Suppressor macrophage (primary cell): ENCODE measurements at places on chromosomes 6 and 20.

DNA sequence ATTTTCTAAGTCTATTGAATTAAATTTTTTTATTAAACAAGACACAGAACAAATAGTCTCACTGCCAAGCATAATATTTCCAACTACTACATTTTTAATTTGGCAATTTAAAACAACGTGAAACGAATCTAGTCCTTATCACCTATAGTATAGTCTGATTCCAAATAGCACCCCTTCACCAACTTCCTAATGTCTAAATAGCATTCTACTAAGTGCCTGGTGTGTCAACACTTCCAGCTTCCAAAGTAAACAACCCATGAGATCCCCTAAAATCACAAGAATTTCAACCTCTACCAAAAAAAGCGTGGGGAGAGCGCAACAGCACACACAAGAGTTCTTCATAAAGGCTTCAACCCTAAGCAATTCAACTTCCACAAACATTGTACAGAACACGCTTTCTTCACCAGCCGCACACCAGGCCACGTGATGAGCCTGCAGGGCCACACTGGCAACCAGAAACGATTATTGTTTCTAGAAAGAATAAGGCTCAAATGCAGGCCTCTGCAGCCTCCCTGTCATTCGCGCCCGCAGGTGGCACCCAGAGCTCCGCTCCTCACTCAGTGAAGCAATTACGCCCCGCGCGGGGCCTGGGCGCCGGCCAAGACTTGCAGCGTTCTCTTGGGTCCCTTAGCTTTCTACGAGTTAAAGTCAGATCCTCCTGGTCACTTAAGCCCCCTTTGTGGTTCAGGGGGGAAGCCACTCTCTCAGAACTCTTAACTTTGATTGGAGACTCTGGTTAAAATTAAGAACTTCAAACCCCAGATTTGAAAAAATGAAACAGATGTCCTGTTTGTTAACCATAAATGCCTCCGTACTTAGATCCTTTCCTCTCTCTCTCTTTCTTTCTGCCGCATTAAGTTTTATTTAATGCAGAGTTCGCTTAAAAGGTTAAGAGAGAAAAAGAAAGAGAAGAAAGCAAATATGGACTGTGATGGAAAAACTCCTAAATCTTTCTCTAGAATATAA, 18.3 kb downstream of the SIM1 start:
- no peak for DNase-seq

DNA sequence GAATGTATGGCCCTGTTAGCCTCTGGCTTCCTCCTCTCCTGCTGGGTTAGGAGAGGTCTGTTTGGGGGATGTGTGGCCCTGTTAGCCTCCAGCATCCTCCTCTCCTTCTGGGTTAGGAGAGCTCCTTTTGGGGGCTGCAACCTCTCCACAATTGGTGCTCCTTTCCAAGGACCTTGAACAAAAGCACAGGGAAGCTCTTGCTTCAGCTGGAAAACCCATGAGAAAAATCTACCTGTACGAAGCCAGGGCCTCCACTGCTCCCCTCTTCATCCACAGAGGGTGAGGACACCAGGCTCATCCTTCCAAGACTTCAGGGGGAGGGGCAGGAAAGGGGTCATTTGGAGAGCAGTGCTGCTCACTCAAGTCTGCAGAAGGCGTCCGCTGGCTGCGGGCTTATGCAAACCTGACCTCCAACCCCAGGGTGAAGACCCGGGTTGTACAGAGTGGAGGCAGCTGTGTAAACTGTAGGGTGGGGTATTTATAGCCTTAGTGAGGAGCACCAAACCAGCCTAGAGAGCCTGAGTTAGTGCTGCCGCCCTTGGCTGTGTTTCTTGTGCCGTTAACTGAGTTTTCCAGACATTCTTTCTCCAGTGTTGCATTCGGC, 62.1 kb downstream of the SLC24A3 start:
- no peak for DNase-seq

- peak; percentile 80 for DNase-seq
Measured at GRCh38 chr6:81772741-81773140, 20.3 kb upstream of the TENT5A start.

DNA sequence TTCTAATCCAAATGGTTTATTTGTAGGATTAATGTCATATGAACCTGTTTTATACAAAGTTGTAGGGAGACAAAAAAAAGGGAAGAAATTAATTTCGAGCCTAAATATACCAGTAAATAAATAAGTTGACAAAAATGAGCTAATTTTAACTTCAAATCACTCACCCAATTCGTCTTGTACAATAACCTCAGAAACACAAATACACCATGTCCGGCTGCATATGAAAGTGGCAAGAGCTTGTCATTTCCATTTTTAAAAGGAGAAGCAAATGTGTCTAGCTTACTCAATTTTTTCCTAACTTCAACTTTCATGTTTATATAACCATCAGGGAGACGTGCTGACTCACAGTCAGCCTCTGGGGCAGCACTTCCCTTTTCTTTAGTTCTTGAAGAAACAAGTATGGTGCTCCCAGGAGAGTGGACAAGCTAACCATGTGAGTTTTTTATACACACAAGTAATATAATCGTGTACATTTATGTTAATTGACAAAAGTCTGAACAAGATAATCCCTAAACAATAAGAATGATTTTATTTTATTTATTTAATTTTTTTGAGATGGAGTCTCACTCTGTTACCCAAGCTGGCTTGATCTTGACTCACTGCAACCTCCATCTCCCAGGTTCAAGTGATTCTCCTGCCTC, 55.5 kb upstream of the SGK1 start:
- DNase-seq, result peak; percentile 89

DNA sequence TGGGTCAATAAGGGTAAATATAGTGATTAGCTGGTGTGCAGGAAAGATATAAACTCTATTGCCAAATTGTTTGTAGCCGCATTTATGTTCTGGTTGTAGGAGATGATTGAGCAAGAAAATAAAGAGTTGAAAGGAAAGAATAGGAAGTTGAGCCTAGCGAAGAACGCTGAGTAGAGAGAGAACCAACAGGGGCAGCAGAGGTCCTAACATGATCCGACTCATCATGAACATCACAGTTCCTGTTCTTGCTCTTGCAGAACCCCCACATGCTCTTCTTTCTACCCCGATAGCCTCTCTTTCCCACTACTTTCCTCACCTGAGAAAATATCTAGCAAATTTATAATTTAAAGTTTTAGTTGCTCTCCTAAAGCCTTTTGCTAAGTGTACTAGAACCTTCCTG, 9.9 kb upstream of the ID4 start:
- no peak for DNase-seq

DNA sequence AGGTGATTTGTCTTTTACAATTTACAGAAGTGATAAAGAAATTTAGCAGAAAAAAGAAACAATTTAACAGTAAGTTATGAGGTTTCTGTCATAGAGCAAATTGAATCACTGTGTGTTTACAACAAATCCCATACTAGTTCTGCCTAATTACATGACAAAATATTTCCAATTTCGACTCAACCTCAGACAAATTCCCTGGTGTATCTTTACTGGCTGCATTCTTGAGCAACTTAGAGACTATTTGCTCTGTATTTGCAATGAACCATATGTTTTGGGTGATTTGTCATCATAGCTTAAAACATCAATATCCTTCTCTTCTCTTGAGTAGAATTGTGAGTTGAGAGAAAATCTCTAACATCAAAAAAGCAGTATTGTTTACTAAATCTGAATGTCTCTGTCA, 128.7 kb downstream of the SIM1 start:
- no peak for DNase-seq

DNA sequence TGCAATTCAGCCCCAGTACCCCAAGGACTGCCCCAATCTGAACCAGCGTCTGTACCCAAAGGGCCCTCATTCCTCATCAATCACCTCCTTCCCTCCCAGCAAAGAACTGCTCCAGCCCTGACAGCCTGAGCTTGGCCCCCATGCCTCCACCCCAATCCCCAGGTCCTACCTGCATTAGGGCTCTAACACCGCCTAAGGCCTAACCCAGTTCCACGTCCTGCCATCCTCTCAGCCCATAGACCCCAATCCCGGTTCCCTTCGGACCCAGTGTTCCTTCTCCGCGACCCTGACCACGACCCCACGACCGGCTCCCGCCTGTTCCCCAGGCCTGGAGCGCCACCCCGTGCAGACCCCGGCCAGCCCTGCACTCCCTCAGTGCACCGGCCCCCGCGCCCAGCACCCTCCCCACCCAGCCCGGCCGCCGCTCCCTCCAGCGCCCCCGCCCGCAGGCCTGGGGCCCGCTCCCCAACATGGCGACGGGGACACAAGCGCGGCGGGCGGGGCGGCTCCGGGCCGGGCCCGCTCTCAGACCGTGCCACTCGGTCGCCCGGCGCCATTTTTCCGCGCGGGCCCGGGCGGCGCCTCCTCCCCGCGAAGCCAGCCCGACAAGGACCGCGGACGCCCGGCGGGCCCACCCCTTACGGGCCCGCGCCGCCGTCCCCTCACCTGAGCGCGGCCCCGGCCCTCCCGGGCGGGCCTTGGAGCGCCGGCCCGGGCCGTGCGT, 483 bp downstream of the NCOA6 start:
- peak; percentile 81 for DNase-seq

- DNase-seq, result no peak
Measured at GRCh38 chr6:168736039-168736438, 295.1 kb downstream of the SMOC2 start.

GRCh38 chr6:84836366-84836765, 72.0 kb upstream of the TBX18 start:
- DNase-seq, result no peak

- DNase-seq, result peak; percentile 63
Measured at GRCh38 chr20:63635431-63636141, 8.7 kb upstream of the GMEB2 start.

DNA sequence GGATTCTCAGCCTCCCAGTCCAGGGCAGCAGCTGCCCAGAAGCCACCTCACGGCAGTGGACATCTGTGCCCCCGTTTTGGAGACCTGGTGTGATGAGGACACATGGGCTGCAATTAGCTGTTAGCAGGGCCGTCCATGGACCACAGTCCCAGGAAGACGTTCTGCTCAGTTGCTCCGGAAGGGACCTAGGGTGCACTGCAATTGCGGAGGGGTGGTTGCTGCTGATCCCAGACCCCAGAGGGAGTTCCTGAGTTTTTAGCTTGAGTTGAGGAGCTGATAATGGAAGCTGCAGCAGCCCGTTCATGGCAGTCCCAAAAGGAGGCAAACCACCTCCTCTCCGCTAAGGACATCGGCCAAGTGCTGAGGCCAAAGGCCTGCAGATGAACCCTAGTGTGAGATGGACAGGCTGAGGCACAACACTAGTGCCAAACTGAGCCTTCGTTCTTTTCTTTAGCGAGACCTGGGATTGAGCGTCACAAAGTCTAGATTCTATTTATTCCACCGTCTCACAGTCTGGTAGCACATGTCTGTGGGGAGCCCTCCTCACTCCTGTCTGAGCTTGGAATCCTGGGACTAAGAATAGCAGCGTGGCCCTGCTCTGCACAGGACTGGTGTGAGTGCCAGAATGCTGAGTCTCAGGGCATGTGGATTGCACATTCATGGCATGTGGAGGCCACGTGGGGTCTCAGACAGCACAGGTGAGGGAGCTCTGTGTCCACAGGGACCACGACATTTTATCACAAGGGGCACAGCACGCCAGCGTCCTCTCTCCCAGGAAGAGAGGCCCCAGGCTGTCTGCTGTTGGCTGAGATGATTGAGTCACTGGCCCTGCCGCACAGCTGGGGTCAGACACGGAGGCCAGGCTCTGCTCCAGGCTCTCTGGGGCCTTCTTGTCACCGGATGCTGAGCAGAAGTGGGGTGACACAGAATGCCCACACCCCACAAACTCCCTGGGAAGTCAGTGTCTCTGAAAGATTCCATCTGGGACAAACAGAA, 113.4 kb downstream of the PSMB1 start:
- DNase-seq, result no peak

GRCh38 chr20:57655809-57656155, 35.6 kb upstream of the ZBP1 start:
- no peak for DNase-seq

DNA sequence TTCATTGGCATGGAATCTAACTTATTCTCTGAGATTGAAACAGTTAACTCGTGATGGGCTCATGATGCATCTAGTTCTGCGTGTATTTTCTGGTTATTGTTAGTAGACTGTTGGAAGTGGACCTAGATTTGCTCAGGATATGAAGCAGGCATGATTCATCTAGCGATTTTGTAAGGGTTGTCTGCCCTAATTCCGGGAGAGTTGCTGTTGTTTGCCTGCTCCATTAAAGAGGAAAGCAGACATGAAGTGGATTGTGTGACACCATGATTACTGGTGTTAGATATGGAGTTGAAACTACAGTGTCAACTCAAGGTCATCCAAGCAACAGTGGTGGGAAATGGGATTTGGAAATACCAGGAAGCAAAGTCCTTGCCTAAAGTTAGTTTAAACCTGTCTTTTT, 41.0 kb downstream of the SOX4 start:
- no peak for DNase-seq

- DNase-seq, result peak; percentile 64
Measured at GRCh38 chr6:159727717-159728445, 575 bp downstream of the WTAP start.

DNA sequence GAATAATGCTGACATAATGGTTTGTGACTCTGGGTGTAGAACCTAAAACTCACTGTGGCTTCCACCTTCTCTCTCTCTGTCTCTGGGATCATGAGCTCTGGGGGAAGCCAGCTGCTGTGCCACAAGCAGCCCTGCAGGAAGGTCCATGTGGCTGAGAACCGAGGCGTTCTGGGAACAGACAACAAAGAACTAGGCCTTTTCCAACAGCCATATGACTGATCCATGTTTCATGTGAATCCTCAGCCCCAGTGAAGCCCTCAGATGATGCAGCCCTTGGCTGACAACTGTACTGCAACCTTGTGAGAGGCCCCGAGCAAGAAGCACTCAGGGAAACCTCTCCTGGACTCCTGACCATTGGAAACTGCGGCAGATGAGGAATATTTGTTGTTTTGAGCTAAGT, 56.6 kb downstream of the HLA-G start:
- no peak for DNase-seq

- DNase-seq, result no peak
Measured at GRCh38 chr6:156509496-156509895, 267.7 kb upstream of the ARID1B start.

DNA sequence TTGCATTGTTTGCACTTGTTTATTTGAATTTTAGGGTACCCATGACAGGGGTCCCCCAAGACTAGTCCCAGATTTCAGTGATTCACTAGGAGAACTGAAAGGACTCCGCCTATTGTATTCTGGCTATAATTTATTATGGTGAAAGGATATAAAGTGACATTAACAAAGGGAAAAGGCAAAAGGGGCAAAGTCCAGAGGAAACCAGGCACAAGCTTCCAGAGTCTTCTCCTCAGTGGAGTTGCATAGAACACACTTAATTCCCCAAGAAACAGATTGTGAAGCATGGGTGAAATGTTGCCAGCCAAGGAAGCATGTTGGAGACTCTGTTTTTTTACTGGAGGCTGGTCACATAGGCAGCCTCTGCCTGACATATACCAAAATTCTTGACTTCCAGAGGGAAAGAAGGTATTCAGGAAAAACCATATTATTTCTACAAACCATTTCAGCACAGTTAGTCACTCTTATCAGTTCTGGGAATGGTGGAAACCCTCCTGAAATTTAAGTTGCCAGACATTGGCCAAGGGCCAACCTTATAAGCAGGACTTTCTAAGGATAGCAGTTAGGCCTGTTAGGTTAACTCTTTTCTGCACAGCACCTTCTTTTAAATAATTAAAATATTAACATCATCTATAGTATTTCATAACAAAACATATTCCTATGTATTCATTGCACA, 71.8 kb downstream of the FIG4 start:
- DNase-seq, result no peak
